ENCODE measurements at places on chromosomes 11 and 22.

DNA sequence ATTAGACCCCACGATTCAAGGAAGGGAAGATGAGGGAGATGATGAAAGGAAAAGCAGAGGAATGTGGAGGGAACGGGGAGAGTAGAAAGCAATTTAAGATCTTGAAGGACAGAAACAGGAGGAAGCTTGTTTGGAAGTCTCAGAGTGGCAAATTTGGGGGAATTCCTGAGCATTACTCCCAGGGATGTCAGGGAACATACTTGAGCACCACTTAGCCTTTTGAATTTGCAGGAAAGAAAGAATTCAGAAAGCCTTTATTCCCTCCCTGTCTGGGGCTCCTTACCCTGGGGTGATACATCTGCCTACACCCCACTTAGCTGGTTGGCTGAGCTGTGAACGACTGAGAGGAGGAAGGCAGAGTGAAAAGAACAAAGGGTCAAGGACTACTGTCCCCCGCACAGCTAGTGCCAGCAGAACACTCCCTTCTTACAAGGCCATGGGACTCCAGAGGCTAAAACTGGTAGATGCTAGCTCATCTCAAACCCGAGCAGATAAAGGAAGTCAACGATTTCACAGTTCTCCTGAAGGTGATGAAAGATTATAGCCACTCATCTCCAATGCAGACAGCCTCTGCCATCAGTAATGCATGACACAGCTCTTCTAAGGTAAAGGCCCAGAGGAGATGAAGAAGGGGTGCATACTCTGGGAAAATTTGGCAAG is 84.0 kb upstream of the AKIP1 start:
- DNase-seq: no peak

DNA sequence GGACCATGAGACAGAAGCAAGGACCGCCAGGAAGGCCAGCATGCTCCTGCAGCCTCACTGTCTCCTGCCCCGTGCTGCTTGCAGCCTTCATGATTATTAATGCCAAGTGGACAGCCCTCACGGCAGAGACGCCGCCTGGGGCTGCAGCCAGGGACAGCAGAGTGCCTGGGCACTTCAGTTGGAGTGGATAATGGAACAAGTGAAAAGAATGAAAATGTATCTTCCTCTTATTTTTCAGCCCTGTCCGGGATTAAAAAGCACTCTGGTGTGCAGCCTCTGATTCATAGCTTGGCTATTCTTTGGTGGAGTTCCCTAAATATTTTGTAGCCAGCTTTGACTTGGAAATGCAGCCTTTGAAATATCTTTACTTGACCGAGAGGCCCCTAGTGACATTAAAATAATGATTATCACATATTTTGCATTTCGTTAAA is 1404.2 kb downstream of the BRD1 start:
- no peak for DNase-seq

DNA sequence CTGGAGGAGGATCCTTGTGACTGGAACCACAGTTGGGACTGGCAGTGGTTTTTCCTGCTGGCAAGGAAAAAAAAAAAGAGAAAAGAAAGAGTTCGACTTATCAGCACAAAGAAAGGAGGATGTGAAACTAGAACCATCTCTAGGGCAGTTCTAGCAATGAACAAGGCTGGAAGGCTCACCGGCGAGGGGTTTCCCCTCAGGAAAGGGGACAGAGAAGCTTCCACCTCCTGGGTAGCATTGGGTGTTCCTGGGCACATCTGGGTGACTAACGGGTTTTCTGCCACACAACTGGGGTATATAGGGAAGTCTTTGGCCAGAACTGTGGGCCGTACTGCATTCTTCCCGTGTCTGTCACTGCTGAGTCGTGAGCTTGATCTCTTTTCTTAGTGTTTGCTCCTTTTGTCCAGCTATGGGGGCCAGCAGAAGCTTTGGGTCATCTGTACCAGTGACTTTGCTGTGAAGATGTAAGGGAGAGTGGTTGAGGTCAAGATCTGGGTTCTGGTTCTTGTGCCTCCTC is 109.4 kb upstream of the OR4B1 start:
- no peak for DNase-seq

DNA sequence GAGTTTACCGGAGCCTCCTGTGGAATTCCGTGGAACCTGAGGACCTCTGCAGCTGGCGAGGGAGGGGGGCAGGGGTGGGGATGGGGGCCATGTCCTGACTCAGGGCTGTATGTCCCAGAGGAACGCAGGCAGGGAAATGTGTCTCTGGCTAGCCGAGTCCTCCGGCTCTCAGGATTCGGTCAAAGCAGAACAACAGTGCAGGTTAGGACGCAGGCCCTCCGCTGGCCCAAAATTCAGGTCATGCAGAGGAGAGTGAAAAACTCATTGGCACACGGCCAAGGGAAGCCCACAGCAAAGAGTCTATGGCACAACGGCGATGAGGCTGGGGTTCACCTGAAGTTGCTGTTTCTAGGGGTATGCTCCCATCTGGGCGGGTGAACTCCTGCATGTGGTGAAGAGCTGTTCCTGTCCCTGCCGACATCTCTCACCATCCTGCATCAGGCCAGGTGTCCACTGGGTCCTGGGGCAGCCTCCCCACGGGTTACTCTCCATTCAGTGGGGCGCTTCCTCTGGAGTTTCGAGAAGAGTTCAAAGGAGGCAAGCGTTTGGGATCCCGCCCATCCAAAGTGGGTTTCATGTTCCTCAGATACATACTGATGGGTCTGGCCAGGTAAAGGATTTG is 1055.3 kb downstream of the BRD1 start:
- DNase-seq: no peak

GRCh38 chr22:29587938-29588699 is 7.2 kb upstream of the NIPSNAP1 start:
- DNase-seq: no peak

GRCh38 chr22:49305214-49305965 is 522.3 kb downstream of the BRD1 start:
- peak; percentile 12 for DNase-seq

DNA sequence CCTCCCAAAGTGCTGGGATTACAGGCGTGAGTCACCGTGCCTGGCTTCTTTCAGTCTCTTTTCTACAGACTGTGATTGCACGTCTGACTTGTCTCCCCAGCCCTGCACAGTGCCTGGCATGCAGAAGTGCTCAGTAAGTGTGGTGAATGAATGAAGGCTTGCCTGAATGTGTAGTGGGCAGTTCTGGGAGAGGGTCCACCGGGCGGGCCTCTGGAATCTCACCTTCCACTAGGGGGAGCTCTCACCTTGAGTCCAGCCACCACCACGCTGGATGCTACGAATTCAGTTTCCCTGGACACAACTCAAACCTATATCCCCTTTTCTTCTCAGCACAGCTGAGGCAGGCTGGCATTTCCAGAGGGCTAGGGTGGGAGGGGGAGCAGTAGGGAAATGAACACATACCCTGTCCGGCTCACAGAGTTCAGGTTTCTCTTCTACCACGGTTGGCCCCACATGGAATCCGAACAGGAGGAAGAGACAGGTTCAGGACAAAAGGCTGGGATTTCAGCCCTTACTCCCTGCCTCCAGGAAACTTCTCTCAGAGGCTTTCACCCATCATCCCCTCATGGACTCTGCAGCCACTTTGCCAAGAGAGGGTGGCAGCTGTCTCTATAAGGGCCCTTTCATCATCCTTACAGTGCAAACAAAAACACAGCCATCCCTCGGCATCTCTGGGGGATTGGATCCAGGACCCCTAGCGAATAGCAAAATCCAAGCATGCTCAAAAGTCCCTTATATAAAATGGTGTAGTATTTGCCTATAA is 86.8 kb downstream of the NECTIN1 start:
- DNase-seq: no peak

- DNase-seq: no peak
Measured at GRCh38 chr11:61682906-61683675, 2.9 kb downstream of the DAGLA start.

DNA sequence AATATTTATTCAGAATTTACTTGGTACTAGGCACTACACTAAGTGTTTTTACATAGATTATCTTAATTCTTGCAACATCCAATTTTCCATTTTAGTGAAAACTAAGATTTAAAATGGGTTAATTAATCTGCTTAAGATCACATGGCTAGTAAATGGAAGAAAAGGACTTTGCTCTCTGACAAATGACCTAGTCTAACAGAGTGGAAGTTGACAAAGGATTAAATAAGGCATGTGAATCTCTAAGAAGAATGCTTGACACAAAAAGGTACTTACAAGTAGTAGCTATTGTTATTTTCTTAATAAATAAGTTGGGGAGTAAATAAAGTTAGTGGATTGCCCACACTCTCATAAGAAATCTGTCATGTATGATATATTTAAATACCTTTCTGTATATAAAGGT is 584.8 kb downstream of the DLG2 start:
- no peak for DNase-seq

- DNase-seq: peak; percentile 49
Measured at GRCh38 chr22:29477723-29478318, 2.2 kb upstream of the NEFH start.

DNA sequence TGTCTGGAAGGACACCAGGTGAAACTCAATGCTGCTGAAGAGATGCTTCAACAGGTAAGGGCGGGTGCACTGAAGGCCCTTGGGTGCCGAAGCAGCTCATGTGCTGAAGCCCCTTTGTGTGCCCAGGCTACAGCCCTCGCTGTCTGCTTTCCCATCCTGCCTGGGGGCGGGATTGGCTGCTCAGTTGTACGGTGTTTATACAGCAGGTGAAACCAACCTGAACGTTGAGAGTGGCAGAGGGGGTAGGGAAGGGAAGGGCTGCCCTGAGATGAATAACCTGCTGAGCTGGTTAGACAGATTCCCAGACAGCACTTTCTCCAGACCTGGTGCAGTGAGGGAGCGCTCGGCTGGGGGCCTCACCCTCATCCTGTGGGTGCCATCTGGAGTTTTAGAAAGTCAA is 75.7 kb downstream of the CYB5R2 start:
- DNase-seq: no peak

DNA sequence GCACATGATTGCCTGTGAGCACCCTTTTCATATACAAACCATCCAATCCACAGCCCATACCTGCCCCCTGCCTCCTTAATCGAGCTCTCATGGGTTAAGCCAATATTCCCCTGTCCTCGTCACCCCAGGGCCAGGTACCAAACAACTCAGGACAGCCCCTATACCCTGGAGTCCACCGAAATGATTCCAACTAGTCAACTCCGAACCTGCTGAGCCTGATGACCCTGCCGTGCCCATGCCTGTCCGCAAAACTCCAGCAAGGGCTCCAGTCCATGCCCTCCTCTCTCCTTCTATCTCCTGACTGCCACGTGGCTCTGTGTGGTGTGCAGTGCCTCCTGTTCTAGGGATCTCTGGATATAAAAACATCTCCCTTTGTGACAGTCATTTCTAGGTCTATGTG is 35.5 kb upstream of the SYT13 start:
- DNase-seq: no peak

DNA sequence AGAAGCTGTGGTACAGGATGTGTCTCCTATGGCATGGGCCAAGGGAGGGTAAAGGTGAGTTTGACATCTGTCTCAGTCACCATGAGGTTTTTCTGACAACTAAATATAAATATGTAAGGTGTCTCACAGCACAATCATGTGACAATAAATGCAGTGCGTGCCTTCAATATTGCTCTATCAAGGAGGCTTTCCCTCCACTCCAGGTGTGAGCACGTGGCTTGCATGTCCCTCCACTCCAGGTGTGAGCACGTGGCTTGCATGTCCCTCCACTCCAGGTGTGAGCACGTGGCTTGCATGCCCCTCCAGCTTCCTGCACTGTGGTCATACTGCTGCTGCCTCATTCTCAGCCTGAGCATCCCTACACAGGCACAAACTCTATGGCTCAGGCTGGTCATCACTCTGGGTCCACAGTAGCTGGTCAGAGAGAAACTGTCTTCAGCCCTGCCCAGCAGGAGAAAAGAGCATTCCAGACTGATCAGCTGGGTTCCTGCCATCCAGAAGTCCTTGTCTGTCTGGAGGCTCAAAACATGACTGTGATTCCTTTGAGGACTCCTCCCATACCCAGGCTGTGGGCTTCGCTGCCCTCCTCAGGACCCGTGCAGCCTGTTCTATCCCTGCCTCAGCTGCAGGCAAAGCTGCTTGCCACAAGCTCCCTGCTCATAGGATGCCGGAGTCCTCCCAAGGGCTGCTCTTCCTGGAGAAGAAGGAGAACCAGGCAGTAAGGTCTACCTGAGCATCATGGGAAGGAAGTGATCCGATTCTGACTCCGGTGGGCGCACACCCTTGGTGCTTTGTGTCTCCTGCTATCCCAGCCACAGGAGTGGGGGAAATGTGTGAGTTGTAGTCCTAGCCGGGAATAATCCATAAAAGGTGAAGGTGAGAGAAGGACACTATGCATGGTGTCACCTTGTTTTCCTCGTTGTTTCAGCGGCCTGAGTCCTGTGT is 33.4 kb upstream of the VPREB1 start:
- DNase-seq: no peak

DNA sequence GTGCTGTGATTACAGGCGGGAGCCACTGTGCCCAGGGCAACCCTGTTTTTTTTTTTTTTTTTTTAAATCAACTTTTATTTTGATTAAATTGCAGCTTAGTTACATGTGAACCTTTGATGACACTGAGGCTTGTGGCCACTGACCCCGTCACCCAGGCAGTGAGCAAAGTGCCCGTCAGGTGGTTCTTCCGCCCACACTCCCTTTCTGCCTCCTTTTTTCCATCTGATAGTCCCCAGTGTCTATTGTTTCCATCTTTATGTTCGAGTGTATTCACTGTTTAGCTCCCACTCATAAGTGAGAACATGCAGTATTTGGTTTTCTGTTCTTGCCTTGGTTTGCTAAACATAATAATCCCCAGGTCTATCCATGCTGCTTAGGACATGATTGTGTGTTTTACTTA is 110.9 kb upstream of the GRK3 start:
- DNase-seq: no peak

DNA sequence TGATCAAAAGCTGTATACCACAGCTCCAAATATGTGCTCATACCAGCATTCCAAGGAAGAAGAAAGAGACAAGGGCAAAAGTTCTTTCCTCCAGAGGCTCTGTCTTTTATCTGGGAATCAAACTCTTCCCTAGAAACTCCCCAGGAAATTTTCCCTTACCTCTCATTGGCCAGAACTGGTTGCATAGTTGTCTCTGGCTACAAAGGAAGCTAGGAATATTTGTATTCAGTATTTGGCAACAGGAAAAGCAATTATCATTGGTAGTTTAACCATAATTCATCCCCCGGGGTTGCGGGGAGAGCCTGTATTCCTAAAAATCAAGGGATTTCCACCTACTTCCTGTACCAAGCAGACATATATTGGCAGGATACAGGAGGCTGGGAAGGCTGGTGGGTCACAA is 10.5 kb upstream of the ZFTA start:
- no peak for DNase-seq

- DNase-seq: no peak
Measured at GRCh38 chr11:24592360-24592759, 95.5 kb downstream of the LUZP2 start.

DNA sequence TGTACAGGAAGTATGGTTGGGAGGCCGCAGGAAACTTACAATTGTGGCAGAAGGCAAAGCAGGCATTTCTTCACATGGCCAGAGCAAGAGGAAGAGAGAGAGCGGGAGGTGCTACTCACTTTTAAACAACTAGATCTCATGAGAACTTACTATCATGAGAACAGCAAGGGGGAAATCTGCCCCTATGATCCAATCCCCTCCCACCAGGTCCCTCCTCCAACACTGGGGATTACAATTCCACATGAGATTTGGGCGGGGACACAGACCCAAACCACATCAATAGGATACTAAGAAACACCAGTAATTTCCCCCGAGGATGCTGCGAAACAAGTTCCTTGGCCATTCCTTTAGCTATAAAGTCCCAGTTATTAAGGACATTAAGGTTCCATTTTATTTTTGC is 94.1 kb upstream of the SC5D start:
- DNase-seq: no peak

- no peak for DNase-seq
Measured at GRCh38 chr22:35688913-35689675, 28.6 kb upstream of the APOL5 start.

GRCh38 chr11:119446434-119446833 is 23.5 kb upstream of the THY1 start:
- no peak for DNase-seq
